Lower lobe of right lung (tissue), 2 donors: ENCODE measurements at places on chromosomes 1 and 21. TPM values are rescaled to one million over a fixed set of nuclear protein-coding genes. Genes with fewer than 3 reads are reported as not detected.

ERICH3 gene
- 8.1 TPM for total RNA-seq

S100A8 gene
- total RNA-seq, result 622 TPM

GBP3 gene
- total RNA-seq, result 60.2 TPM

PSEN2 gene
- total RNA-seq, result 26.6 TPM

DNALI1 gene
- total RNA-seq, result 28.1 TPM

C4BPB gene
- total RNA-seq, result 10.4 TPM

PTGER3 gene
- 1.9 TPM for total RNA-seq

E2F2 gene
- total RNA-seq, result 1.1 TPM
